ENCODE measurements at places on chromosomes 4 and X.

GRCh38 chr4:73853246-73853704, at the start of gene PF4V1:
Gene PF4V1, plus strand, starts transcription at chr4:73853296. Its CDS starts 67 bp downstream, at chr4:73853363.
- no peak for DNase-seq

GRCh38 chr4:158750379-158750778, 18.4 kb upstream of the FNIP2 start:
- DNase-seq: peak; percentile 53

DNA sequence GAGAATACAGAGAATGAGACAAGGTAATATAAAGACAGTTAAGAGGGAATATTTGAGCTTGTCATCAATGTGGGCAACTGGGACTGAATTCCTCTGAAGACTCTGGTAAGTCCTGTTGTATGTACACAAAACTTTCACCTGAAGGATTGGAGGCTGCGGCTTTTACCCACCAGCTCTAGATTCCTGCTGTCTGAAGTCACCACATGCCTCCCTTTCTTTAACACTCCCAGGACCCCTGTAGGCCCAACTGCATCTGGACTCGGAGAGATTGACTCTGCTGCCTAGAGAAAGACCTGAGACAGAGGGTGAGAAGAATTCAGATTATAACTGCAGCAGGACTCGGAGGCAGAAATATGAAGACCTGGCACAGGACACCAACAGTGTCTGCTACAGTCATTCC, 1048.0 kb downstream of the PDHA2 start:
- no peak for DNase-seq

DNA sequence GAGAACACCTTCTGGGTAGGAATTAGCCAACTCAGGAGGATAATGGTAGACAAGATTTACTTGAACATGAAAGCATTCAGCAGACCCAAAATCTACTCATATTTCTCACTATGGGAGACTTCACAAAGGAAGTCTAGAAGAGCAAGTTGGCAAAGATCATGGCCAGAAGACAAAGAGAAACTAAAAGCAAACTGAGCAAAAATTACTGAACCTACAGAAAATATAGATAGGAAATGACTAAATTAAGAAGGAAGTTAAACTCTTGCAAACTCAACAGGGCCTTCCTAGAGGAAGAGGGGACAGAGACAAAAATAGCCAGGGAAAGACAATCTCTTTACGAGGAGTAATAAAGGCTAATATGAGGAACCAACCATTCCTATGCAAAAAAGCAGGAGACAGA, 18.7 kb downstream of the CORIN start:
- no peak for DNase-seq

DNA sequence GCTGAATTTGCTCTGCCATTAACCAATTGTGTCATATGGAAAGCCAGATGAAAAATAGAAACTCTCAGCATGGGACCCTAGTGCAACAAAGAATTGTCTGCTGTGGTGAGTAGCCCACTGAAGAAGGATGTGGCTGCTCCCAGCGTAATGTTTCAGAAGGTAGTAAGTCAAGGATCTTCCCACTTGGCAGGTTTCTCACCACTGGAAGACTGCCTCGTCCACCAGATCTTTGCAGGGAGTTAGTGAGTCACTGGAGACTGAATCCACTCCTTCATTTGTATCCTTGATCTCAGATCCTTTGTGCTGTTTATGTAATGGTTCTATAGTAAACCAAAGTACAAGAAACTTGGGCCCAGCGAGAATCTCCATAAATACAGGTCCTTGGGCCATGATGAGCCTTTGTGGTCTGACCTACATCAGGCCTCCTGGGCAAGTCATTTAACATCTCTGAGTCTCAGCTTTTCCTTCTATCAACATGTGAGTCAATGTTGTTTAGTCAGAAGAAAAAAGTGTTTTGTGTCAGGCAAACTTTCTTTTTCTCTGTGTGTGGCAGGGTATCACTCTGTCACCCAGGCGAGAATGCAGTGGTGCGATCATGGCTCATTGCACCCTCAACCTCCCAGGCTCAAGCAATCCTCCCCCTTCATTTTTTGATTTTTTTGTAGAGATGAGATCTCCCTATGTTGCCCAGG, 78.0 kb upstream of the CCDC160 start:
- no peak for DNase-seq

DNA sequence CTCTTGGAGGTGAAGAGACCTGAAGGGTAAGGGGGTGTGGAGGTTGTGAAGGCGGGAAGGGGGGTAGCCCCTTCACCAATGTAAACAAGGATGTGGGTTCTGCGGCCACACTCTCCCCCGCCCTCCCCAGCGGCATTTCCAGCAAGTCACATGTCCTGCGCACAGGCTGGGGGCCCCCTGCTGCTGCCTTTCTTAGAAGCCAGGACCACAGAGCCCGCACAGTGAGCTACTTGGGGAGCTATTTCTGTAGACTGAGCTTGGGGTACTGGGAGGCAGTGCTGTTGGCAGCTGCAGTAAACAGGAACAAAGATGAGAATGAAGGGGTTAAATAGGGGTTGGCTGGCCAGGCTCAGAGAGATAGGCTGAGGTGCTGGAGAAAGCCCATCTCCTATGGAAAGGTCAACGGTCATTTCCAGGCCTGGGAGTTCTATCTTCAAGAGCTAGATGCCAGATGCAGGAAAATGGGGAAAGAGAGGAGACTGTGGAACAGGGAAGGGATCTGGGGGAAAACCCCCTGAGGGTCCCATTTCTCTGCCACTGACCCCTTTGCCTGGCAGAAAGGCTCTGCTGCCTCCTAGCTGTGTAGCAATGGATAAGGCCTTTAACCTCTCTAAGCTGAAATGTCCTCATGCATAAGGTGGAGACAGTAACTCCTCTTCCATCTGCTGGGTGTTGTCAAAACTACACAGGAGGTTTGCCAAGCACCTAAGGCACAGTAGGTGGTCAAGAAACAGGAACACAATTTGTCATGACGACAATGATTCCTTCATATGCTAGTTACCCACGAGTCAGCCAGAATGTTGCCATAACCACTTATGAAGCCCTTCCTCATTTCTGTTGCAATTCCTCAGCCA, 18.5 kb upstream of the PIM2 start:
- DNase-seq: no peak

- no peak for DNase-seq
Observed at GRCh38 chr4:80422727-80423404, 87.3 kb downstream of the CFAP299 start.

GRCh38 chr4:85952528-85952927, 407.3 kb downstream of the MAPK10 start:
- DNase-seq: no peak

GRCh38 chr4:130214268-130214667, 1118.3 kb downstream of the C4orf33 start:
- no peak for DNase-seq

DNA sequence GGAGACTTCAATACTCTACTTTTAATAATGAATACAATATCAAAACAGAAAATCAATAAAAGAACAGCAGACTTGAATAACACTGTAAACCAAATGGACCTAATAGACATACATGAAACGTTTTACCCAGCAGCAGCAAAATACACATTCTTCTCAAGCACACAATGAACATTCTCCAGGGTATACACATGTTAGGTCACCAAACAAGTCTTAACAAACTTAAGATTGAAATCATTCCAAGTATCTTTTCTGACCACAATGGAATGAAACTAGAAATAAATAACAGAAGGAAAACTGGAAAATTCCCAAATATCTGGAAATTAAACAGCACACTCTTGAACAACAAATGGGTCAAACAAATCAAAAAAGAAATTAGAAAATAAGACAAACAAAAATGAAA, 145.0 kb upstream of the CT83 start:
- DNase-seq: no peak

DNA sequence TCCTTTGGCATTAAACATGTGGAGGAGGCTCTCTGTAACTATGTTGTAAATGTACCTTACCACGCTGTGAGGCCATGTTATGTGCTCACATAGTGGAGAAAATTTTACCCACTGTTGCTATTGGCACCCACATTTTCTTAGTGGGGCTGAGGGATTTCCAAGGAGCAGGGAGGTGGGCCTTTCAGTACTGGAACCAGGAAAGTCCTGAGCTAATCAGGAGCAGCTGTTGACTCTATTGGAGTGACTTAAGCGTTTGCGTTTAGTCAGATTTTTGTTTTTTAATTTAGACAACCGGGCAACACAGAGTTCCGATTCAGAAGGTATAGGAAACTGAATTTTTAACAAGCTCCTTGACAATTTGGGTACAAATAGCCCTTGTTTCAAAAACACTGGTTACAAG, 30.7 kb upstream of the WDR17 start:
- DNase-seq: no peak

All from AG09319 (cell line).